Stimulated activated CD4-positive, alpha-beta T cell treated with anti-CD3 and anti-CD28 coated beads, Interleukin-4, amount 100 ng/mL, for 24 hours (primary cell): ENCODE measurements at places on chromosomes 3 and 15.

GRCh38 chr15:89090791-89091626 is 2.8 kb downstream of the ABHD2 start:
- DNase-seq = peak; percentile 59

GRCh38 chr3:137738710-137739109 is 25.4 kb upstream of the SOX14 start:
- no peak for DNase-seq

DNA sequence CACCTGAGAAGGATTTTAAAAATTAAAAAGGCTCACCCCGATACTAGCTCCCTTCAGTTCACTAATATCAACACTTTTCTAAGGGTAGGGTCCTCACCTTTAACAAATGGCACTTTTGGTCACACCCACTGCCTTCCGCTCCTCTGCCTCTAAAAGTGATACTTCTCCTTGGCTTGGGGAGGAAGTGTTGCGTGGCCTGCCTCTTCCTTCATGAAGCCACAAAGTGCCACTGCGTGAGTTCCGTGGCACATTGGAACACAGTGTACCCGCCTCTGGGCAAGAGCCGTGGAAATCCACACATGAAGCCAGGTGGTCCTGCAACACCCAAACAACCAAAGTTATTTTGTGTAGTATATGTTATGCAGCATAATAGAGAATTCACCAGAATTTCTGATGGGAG is 3.9 kb downstream of the B4GALT4 start:
- peak; percentile 14 for DNase-seq

- peak; percentile 72 for DNase-seq
Observed at GRCh38 chr3:25663869-25664811, 567 bp downstream of the TOP2B start.

GRCh38 chr15:73053398-73053723 is 1.1 kb downstream of the NEO1 start:
- no peak for DNase-seq

GRCh38 chr15:78102741-78103140 is 10.4 kb downstream of the SH2D7 start:
- DNase-seq = no peak

DNA sequence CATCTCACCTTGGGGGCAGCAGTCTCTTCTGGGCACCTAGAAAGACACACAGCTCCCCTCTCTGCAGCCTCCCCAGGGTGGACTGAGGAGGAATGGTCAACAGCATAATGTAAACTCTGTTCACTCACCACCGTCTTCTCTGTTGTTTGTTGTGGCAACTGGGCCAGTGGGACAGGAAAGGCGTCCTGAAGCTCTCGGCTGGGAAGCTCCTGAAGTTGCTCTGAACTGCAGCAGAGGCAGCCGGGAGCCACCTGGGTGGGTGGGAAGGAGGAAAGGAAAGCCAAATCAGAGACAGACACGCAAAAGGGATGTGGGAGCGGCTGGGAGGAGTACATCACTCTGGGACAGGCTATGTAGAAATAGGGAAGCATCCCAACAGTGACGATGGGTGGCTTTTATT is 52.7 kb downstream of the MYLK start:
- no peak for DNase-seq

GRCh38 chr3:176785171-176785570 is 412.1 kb downstream of the TBL1XR1 start:
- DNase-seq = no peak

DNA sequence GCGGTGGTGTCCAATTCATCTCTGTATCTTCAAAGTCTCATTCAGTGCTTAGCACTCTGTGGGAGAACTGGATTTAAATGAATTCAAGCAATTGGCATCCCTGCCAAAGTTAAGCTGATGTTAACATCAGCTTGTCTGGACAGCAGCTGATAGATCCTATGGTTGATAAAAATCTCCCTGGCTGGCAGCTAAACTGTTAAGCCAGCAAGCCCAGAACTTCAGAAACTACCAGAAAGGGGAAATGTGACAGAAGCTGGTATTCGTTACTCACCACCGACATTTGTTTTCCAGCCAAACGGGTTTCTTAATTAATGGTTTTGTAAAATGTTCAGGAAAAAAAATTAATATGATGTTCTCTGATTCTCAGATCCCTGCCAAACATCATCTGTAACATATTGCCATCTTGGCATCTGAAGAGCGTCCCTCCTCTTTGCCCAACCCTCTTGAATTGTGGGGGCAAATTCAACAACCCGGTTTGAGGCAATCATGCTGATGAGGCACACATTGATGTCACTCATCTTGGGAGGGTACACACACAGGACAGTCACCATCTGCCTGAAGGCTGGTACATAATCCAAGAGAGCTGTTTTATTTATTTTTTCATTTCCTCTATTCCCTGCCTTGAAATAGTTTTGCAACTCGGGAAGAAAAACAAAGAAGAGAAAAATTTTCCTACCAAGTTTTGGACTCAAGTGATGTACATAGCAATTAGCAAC is 76.3 kb upstream of the ABHD17C start:
- DNase-seq = no peak

DNA sequence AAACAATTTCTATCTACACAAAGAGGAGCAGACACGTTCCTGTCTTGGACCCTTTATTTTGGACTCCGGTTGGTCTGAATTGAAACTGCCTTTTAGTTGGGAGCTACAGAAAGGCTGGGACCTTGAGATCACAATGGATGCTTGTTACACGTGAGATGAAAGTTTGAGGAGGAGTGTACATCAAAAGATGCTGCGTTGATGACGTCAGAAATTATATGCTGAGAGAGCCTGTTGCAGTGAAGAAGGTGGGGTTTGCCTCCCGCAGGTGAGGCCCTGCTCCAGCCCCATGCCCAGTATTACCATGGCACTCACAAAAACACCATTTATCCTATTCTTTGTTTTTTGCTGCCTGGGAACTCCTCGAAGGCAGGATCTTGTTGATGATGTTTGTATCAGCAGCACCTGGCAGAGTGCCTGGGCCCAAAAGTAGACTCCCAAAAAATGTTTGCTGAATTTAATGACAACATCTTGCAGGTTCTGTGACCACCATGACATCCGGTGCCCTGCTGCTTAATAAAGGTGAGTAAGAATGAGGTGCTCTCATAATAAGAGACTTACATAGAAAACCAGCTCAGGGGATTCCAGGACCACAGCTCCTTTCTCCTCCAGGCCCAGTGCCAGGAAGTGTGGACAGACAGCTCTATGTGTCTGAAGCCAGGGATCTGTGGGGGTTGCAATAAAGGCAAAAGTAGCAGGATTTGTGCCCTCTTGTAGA is 136.1 kb upstream of the UBE2E1 start:
- DNase-seq = no peak

DNA sequence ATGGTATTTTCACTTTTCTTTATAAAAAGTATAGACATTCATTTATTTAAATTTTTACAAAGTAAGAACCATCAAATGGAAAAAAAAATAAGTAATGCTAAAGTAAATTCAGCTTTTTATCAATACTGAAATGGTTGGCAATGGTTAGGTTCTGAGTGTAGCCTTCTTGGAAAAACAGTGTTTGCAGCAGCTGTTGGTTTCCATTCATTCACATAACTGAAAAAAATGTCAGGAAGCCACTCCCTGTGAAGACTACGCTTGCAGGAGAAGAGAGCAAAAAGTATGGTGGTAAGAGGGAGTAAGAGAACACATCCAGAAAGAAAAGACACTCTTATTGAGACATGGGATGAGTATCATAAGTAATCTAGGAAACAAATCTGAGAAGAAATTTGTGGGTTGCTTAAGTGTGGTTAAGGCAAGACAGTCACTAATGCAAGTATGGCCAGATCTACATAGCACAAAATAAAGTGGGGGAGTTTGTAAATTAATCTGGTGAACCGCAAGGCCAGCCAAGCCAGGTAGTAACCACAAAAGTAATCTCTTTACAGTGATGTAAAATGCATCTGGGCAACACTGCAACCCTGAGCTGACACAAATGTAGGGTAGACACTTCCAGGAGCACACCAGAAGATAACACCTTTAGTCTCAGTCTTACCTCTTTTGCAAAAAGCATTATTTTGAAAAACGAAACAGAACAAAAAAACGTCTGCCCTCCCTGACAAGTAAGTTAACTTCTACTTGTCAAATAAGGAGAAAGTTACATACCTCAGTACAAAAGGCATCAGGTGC is 133.7 kb downstream of the IGSF11 start:
- no peak for DNase-seq
